HCT116 (cell line): ENCODE measurements at places on chromosomes 13 and 19.

- DNase-seq: peak; percentile 21
Measured at GRCh38 chr19:46218160-46218559, 11.4 kb upstream of the IGFL1 start.

DNA sequence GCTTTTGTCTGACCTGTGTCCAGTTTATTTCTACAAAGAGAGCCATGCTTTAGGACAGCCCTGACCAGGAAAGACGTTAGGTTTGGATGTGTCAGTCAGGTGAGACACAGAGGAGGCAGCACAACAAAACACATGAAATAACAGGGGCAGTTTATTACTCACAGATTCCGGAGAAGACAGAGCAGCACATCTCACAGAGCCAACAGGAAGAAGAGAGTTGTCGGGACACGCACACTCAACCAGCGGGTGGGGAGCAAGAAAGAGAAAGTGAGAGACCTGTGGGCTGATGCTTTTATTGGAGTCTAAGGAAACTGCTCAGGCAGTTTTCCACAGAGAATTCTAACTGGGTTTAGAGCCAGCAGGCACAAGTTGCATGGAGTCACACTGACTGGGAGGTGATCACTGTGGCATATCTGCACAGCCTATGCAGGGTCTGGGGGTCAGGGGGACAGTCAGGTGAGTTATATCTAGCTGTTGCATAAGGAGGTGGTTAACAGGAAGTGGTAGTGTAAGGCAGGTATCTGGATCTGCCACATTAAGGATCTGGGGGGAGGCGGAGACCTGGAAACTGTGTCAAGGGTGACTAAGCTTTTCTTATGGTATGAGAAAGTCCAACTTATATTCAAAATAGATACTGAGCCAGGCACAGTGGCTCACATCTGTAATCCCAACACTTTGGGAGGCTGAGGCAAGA, 24.1 kb upstream of the CEACAM20 start:
- no peak for DNase-seq

DNA sequence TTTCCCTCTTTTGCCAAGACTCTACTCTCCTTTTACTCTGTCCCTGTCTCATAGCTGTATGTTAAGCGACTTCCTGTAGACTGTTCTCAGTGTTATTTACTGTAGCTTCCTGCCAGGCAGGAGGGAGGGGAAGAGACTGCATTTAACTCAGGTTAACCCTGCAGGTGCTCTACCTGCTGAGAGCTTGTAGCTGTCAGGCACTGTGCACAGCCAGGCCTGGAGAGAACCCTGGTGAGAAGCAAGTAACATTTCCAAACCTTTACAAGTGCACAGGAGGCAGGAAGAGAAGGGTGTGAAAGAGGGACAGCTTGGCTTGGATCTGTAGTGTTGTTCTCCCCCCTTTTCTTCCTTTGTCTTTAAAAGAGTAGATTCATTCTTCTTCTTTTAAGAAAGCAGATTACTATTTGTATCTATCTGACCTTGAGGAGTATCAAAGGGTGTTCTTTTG, 167.1 kb downstream of the LMO7 start:
- no peak for DNase-seq

DNA sequence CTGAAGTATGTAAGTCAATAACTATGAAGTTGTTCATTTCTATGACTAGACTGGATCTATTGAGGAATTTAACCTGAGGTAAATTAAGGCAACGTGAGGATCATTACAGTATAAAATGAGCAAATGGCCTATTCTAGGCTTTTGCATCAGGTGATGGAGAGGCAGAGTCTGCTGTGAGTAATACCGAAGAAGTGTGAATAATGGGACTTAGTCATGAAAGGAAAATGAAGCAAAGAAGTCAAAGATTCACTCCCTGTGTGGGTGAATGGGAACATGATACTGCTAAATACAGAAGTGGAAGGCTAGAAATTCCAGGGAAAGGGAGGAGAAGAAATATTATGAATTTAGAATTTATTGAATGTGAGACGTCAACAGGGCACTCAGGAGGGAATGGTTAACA, 774.1 kb downstream of the LIG4 start:
- DNase-seq: no peak

DNA sequence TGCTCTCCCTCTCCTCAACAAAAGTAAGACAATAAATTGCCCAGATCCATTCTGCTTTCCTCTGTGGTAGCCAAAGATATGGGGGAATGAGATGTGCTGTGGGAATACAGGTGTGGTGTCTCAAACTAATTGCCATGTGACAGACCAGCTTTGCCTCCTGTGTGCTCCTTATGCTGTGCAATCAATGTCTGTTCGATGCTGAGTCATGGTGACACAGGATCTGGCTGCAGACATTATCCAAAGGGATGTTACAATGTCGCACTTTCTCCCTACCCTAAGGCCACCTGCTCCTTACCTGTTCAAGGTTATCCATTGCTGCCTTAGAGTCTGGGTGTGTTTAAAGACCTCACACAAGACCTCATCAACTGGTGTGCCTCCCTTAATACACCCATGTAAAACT, 32.5 kb downstream of the FGF14 start:
- no peak for DNase-seq

- no peak for DNase-seq
Measured at GRCh38 chr13:22801402-22802003, 379.3 kb upstream of the SGCG start.

DNA sequence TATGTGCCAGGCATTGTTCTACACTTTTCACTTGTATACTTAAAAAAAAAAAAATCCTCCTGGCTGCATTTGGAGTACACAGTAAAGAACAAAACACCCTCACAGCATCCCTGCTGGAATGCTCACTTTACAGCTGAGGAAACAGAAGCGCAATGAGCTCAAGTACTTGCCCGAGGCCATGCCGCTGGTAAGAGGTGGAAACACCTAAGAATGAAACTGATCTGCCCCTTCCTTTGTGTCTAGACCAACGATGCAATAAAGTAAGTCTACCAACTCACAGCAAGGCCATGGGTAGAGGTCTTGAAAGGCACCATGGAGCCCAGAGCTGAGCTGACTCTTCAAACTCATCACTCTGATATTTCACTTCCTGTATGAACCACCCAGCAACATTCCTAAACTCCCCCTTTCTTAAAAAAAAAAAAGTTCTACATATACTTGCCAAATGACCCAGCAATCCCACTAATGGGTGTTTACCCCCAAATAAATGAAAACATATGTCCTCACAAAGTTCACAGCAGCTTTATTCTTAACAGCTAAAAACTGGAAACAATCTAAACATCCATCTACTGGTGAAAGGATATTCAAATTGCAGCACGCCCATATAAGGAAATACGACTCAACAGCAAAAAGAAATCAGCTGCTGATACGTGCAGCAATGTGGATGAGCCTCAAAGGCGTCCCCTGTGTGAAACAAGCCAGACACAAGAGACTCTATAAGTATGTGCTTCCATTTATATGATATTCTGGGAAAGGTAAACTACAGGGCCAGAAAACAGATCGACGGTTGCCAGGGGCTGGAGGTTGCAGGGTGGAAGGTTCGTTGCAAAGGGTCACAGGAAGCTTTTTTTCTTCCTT, 236.6 kb upstream of the MAB21L1 start:
- no peak for DNase-seq

GRCh38 chr19:16303755-16304154, 20.9 kb upstream of the KLF2 start:
- no peak for DNase-seq

DNA sequence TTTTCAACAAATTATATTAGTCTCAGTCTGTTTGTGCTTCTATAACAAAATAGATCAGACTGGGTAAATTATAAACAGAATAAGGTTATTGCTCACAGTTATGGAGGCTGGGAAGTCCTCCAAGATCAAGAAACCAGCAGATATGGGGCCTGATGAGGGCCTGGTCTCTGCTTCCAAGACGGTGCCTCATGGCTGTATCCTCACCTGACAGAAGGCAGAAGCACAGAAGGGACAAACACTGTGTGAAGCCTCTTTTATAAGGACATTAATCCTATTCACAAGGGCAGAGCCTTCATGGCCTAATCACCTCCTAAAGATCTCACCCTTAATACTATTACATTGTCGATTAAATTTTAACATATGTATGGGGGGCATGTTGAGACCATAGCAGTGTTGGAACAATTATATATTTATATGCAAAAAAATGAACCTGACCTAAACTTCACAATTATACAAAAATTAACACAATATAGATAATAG, 12.7 kb downstream of the F10 start:
- no peak for DNase-seq

DNA sequence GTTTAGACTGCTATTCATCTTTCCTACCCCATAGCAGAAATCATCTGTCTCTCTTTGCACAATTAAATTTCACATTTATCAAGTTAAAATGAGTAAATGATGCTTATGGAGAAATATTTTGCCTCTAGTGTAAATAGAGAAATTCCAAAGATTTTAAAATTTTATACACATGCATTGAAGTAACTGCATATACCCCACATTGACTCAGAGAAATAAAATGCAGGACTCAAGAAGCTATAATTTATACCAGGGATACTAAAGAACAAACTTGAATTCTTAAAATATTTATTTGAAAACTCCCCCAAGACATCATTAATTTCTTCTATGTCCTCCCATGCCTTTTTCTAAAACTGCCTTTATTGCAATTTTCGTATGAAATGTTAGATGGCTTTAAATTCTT, 165.8 kb downstream of the DIAPH3 start:
- no peak for DNase-seq

DNA sequence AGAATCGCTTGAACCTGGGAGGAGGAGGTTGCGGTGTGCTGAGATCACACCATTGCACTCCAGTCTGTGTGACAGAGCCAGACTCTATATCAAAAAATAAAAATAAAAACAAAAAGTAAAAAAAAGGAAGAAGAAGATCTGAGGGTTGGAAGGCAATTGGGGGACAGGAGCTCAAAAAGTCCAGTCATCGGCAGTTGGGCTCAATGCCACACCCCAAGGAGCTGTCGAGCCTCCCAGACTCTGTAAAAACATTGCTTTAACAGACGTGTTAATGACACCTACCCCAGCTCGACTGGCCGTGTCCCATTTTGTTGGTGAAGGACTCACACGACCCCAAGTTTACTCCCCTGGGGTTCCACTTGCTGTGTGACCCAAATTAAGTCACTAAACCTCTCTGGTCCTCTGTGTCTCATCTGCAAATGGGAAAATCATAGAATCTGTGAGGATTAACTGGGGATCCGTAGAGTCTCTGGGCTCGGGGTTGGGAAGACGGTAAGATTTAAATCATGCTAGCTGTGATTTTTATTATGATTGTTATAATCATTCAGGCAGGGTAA, 7.0 kb downstream of the GNA15 start:
- DNase-seq: no peak

DNA sequence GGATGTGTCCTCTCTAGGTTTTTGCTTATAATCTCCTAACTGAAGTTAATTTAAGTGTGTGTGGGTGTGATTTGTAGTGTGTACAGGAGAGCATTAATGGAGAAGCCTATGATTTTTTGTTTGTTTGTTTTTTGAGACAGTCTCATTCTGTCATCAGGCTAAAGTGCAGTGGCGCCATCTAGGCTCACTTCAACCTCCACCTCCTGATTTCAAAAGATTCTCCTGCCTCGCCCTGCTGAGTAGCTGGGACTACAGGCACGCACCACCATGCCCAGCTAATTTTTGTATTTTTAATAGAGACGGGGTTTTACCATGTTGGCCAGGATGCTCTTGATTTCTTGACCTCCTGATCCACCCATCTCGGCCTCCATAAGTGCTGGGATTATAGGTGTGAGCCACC, 20.6 kb downstream of the ZNF701 start:
- no peak for DNase-seq

GRCh38 chr19:2037651-2038255, 13.3 kb downstream of the MKNK2 start:
- DNase-seq: no peak

DNA sequence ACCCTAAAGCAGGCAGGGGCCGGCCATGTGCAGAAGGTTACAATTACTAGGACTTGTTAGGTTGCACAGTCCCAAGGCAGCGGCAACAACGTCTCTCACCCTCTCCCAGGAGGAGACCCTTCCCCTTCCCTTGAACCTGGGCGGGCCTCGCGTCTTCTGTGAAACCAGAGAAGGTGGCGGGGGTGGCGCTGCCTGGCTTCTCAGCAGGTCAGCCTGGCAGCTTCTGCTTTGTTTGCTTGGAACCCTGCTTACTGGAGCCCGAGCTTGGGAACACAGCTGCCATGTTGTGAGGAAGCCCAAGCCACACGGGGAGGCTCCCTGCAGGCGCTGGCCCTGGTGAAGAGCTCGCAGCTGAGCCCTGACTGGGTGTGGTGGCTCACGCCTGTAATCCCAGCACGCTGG, 15.5 kb downstream of the MKNK2 start:
- DNase-seq: no peak

- DNase-seq: no peak
Measured at GRCh38 chr13:111241006-111241755, 79.3 kb upstream of the TEX29 start.

DNA sequence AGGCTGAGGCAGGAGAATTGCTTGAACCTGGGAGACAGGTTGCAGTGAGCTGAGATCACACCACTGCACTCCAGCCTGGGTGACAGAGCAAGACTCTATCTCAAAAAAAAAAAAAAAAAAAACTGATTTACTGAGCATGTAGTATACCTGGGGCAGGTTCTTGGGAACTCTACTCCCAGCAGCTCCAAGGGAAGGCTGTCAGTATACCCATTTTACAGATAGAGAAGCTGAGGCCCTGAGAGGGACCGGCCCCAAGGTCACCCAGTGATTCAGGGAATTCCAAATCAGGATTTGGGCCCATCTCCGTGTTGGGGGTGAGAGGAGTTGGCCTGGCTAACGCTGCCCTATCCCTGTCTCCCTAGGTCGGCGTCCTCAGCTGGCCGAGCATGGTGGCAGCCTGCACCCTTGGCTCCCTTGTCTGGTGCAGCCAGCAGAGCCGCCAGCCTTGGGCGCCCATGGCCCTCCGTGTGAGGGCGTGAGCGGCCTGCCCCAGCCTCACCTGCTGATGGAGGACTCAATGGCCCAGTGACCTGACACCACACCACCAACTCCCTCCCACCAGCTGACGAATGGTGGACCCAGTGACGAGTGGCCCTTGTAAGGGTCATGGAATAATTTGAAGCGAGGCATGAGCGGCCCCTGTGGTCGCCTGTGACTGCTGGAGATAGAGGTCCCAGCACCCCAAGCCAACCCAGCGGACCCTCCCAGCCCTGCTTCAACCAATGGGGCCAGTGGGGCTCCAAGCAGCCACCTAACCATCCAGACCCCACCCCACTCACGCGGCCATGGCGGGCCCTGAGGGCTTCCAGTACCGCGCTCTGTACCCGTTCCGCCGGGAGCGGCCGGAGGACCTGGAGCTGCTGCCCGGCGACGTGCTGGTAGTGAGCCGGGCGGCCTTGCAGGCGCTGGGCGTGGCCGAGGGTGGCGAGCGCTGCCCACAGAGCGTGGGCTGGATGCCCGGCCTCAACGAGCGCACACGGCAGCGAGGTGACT, 2.4 kb downstream of the PIK3R2 start:
- no peak for DNase-seq

- DNase-seq: no peak
Measured at GRCh38 chr19:4390567-4391305, 9.6 kb downstream of the SH3GL1 start.

GRCh38 chr13:37070145-37070695, 10.7 kb upstream of the SUPT20H start:
- no peak for DNase-seq
